ENCODE measurements at places on chromosomes 6 and 20.

- DNase-seq: no peak
Observed at GRCh38 chr6:68635706-68636513, 828 bp downstream of the ADGRB3 start.

- DNase-seq: no peak
Observed at GRCh38 chr6:13778028-13778427, 36.3 kb downstream of the MCUR1 start.

GRCh38 chr20:46355778-46356177, 47.5 kb upstream of the CDH22 start:
- DNase-seq: no peak

GRCh38 chr6:168681748-168682147, 240.8 kb downstream of the SMOC2 start:
- DNase-seq: no peak

- no peak for DNase-seq
Observed at GRCh38 chr6:52904562-52905279, 4.8 kb downstream of the GSTA3 start.

- DNase-seq: no peak
Observed at GRCh38 chr6:89443658-89444057, 10.7 kb downstream of the ANKRD6 start.

DNA sequence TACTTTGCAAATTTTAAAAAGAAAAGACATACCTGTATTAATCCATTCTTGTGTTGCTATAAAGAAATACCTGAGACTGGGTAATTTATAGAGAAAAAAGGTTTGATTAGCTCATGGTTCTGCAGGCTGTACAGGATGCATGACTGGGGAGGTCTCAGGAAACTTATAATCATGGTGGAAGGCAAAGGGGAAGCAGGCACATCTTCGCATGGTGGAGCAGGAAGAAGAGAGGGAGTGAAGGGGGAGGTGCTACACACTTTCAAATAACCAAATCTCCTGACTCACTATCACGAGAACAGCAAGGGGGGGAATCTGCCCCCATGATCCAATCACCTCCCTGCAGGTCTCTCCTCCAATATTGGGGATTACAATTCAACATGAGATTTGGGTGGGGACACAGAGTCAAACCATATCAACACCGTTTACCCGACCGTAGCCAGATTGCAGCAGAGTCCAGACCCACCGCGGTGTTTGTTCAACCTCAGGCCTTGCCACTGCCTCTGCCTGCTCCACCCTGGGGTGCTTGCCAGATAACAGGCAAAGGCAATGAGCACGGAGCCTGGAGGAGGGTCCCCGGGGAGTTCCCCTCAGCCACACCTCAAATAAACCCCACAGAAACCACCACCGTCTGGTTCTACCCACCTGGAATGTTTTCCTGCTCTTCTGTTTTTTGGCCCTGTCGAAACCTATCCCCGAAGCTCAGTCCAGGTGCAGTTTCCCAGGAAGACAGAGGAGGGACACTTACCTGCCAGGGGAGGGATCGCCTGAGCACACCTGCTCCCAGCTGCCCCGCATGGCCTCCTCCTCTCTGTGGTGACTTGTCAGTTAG, 142.2 kb upstream of the AFDN start:
- no peak for DNase-seq

DNA sequence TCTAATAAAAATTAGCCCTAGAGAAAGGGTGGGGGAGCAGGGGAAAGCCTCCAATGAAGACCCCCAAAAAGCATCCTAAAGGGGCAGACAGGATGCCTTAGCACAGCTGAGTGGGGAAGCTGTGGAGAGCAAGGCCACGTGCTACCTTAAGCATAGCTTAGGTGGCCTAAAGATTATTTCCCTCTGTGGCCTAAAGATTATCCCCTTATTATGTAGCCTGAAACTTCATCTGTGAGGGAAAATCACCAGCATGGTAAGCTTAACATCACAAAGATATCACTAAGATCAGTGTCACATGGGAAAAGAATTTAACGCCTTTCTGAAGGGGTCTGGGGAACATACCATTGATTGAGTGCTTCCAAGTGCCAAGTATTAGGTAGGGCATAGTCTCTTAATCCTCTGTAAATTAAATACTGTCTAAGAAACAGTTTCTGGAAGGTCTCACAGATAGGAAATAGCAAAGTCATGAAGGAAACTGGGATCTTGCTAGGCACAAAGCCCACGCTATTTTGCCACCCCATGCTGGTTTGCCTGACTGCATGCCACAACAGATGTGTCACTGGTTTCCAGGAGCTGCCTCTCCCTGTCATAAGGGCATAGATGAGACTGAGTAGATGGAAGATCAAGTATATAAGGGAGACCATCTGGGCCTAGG, 170.0 kb downstream of the HACE1 start:
- no peak for DNase-seq

GRCh38 chr20:49534255-49534712, 33.7 kb downstream of the PTGIS start:
- DNase-seq: peak; percentile 32

DNA sequence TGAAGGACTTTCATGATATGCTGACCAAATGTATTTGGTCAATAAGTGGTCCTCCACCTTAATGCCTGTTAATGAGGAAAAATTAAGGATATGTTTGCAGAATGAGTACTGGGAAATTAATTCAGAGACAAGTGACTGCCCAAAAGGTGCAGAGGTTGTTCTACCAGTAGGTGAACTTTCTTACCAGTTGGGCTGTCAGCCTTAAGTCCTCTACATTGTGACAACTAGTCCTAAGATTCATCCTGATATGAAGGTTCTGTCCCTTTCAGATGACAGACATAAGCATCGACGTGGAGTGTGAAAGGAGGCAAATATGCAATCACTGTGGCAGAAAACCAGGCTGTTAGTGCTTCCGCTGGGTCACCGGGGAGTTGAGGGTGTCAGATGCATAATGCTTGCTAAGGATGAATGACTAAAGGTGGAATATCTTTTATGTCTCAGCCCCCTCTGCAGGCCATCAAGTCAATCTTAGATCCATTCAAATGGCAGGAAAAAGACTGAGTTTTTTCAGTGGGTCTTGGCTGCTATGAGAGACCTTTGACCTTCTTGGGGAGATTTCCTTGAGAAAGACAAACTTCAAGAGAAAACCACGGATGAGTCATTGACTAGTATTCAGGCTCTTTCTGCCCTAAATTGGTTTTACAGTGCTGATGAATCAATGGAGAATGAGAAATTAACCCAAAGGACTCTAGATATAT, 226.0 kb downstream of the TPBG start:
- DNase-seq: peak; percentile 90

DNA sequence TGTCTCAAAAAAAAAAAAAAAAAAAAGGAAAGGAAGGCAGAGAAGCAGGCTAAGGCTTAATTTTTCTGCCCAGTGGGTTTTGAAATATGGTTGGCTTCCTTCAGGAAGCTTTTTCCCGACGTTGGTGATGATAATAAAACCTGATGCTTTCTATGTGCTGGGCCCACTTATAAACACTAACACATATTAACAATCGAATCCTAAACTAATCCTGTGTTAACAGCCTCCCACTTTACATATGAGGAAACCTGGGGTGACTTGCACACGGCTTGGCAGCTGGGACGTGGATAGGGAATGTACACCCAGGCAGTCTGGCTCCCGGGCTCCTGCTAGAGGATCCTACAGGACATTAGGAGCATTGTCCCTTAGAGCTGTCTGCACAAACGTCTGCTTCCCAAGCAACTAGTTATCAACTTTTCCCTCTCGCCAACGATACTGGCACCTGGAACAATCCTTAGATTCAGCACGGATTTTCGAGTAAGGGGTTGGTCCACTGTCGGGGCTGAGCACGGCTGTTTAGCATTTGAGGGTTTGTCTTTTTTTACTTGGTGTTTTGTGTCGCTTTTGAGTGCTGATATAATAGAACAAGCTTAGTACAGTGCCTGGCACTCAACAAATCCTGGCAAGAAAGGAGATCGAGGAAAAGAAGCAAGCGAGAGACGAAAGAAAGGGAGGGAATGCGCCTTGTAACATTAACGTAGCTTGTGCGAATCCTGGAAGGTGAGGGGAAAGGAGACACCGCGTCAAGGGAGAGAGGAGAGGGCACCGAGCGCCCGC, 622 bp upstream of the KIZ start:
- no peak for DNase-seq

DNA sequence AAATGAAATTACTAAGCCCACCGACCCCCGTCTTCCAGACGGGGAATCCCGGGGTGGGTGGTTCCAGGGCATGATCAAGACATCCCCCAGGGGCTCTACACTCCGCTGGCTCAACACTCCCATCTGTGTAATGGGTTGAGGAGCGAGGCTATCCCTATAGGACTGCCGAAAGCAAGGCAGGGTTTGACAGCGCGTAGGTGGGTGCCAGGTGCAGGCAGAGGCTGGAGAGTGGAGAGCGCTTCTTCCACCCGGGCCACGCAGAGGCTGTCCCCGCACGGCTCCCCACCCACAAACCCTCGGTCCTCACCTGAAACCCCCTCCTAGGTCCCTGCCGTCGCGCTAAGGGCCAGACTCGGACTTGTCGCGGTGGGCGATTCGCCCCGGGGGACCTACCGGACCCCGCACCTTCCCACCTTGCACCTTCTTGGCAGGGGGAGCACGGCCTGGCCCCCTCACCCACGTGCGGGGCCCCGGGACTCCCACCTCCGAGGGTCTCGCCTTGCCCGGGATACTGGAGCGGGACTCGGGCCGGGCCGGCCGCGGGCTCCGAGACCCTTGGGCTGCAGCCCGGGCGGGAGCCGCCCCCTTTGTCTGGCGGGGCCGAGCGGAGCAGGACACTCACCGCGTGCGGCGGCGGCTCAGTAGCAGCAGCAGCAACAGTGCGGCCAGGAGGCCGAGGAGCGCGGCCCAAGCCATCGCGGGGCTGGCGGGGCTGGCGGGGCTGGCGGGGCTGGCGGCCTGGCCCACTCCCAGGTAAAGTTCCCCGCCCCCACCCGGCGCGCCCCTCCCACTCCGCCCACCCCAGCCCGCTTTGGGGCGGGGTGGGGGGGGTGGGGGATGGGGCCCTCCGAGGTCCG, at the start of gene PTGIS:
Gene PTGIS (minus strand): TSS at position 717 of the 857 bp plus-strand sequence. CDS start 21 bp downstream, at position 696.
- DNase-seq: no peak

- no peak for DNase-seq
Observed at GRCh38 chr6:137214931-137215330, 4.3 kb downstream of the IFNGR1 start.

DNA sequence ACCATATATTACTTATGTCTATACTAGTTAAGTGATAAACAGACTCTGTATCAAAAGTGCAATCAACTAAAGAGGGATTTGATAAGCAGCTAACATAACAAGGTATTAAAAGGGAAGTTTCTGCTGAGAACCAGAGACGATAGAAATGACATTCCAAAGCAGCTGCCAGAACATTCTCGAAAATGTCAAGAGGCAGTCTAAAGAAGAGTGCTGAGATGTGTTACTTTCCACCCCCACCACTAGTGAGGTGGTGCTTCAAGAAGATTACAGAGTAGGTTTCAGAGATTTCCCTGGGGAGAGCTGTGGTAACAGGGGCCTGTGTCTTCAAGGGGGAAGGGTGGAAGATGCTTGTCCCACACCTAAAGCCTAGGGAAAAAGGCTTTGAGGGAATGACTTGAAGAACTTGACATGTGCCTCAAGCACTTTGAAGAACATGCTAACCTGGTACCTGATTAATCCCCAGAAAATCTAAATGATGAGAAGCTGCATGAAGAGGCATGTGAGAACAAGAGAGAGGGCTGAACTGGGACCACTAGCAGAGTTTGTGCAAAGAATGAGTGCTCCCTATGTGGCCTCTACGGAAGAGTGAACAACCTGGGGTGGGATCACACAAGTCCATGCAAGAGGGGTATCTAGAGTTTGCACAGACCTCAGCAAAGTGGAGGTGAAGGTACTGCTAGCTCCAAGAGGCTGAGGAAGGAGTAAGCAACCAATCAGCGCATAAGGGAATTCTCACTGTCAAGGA, 5.0 kb downstream of the FAM184A start:
- DNase-seq: no peak

GRCh38 chr20:63706027-63706695, 1.6 kb downstream of the ARFRP1 start:
- no peak for DNase-seq

- DNase-seq: no peak
Observed at GRCh38 chr6:163136681-163137397, 277.7 kb upstream of the QKI start.

DNA sequence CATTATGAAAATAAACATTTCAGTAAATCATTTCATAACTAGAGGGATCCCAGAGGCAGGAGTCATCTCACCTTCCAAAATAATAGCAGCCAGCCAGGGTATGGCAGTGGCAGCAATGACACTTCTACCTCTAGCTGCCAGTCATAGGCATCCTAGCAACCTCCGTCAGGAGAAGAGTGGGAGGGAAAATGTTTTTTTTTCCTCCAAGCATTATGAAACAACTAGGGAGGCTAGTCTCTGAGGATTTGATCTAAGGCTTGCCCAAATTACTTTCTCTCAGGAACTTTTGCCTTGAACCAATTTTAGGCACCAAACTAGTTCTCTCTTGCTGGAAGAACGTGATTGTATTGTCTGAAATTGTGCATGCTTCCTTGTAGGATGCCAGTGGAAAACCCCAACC, 208.7 kb upstream of the PREP start:
- no peak for DNase-seq

DNA sequence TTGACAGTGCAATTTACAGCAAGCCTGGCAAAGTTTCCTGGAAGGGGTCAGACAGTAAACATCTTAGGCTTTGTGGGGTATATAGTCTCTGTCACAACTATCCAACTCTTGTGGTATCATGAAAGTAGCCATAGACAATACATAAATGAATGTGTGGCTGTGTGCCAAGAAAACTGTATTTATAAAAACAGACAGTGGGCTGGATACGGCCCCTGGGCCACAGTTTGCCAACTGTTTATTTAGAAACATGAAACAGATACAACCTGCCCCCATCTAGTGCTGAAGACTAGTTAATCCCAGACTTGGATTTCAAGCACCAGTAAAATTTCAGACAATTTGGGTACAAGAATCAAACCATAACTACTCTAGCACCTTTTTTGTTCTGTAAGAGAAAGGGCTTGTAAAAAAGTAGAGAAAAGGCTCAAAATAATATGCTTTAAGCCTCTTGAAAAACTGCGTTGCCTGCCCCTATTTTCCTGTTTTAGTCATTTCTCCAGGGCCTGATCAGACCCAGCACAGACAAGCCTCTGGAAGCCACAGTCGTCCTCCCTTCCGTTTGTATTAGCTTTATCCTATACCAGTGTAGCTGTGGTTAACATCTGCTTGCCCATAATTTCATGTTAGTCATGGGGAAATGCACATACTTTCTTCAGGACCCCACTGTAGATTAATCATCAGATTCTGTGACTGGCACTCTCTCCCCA, 30.8 kb downstream of the JAG1 start:
- no peak for DNase-seq

DNA sequence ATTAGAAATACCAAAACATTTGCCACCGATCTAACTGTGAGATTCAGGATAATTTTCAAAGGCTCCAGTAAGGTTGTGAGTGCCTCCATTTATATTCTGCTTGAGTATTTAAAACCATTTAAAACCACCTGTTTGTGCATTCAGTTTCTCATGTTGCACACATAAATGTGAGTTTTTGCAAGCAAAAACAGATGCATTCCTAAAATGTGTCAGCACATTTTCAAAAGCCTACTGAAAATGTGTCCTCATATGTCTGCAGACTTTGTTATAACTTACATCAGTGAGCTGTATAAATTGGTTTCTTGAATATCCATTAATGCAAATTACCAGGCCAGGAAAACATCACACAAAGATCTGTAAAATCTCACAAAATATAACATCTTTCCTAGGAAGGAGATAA, 676.6 kb upstream of the EPHA7 start:
- no peak for DNase-seq

Measured in astrocyte of the cerebellum (primary cell).